ENCODE measurements at places on chromosomes 3 and 15.

GRCh38 chr3:59873576-59874230, 823.9 kb upstream of the CFAP20DC start:
- DNase-seq, result no peak

DNA sequence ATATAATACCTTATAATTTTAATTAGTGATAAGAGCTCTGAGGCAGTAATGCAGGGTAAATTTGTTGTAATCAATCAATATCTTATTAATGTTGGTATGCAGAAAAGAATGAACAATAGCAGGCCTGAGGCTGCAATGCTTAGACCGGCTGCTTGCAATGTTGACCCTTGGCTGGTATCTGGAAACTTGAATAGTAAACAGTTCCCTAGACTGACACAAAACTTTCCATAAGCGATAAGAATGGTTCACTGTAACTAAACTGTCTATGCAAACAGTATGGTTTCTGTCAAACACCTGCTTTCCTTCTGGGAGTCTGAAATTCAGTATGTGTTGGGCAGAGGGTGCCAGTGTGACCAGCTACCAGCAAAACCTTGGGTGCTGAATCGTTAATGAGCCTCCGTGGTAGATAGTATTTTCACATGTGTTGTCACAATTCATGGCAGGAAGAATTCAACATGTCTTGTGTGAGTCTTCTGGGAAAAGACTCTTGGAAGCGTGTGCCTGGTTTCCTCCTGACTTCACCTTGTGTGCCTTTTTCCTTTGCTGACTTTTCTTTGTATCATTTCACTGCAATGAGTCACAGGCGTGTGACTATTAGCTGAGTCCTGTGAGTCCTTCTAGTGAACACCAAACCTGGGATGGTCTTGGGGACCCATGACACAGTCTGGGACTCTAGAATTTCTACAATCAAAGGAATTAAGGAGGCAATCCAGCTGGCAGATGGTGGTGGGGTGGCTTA, 30.7 kb upstream of the CLRN1 start:
- no peak for DNase-seq

DNA sequence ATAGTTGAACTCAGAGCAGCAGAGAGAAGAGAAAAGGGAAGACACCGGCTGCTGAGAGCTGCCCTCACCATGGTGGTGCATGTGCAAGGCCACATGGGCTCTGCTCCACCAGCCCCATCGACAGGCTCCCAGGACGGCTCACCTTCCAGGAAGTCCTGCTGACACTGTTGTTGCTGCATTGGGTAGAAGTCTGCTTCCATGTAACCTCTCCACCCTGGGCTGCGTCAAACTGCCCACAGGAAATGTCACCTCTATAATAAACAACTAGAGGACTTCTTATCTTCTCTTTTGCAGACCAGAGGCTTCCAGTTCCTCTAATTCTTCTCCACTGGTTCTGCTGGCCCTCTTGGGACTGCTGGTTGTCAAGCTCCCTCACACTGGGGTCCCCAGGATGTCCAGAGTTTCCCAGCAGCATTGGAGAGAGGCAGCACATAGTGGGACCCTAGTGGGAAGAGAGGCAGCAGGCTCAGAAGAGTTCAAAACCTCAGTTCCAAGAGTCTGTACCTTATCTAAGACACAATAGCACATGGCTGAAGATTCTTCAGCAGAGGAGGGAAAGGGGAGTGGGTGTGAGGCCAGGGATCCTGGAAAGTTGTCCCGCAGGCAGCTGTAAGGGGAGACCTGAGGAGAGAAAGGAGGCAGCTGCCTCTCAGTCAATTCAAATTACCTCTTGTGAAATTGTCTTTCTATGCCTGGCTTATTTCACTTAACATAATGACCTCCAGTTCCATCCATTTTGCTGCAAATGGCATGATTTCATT, 5.8 kb upstream of the CCR3 start:
- no peak for DNase-seq

DNA sequence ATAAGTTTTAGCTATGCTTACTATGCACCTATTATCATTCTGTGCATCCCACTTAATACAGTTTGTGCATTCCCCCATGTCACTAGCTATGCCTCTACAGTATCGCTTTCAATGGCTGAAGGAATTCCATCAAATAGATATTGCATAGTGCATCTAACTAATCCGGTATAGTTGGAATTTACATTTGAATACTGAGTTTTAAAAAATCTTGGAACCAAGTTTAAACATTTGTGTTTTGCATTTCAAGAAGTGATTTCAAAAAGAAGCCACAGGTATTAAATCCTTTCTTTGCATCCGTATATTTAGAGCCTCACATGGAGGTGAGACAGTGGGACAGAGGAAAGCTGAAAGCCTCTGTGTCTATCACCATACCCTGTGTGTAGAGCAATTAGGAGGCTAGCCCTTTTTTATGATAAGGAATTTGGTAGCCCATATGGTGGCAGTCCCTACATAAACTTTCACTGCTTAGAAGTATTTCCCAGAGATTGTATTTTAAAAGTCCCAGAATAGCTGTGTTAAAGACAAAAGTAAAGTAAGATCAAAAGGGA, 960.2 kb upstream of the CFAP20DC start:
- no peak for DNase-seq

DNA sequence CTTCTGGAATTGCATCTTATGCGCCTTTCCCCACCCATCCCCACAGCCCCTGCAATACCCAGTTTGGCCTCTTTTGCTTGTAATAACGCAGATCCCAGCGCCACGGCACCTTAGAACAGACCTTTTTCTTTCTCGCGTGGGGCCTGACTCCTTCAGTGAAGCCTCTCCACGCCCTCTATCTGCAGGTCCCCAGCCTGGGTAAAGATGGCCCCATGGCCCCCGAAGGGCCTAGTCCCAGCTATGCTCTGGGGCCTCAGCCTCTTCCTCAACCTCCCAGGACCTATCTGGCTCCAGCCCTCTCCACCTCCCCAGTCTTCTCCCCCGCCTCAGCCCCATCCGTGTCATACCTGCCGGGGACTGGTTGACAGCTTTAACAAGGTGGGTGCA, 594 bp downstream of the CRELD1 start:
- DNase-seq, result no peak

DNA sequence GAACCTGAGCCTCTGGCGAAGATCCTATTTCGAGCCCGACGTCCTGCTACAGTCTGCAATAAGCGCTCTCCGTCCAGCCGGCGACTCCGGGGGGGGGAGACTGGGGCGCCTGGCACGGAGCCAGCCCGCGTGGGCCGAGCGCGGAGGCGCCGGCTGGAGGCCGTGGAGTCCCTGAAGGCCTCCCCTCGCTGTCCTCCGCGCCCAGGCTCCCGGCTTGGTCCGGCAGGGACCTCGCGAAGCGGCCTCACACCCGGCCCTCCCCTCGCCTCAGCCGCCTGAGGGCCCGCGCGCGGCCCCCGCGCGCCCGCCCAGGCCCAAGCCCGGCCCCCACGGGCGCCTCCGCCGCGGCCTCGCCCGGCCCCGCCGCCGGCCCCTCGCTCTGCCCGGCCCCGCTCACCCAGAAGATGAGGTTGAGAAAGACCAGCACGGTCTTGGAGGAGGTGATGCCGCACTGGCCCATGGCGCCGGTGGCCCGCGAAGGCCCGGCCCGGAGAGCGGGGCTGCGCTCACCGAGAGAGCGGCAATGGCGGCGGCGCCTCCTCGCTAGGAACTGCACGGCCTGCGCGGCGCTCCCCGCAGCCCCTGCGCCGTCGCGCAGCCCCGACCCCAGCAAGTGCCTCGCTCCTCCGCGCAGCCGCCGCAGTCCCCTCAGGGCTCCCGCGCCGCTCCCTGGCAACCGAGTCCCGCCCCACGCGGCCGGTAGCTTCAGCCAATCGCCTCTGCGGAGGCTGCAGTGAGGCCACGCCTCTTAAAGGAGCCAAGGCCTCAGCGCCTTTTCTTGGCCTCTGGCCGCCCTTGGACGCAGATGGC, at the start of gene TSPAN3:
TSS of gene TSPAN3 (minus strand) at position 615 of the 810 bp plus-strand sequence. CDS start at position 460, 155 bp downstream.
- DNase-seq, result peak; percentile 87

GRCh38 chr3:37833302-37834186, 28.1 kb upstream of the CTDSPL start:
- no peak for DNase-seq

DNA sequence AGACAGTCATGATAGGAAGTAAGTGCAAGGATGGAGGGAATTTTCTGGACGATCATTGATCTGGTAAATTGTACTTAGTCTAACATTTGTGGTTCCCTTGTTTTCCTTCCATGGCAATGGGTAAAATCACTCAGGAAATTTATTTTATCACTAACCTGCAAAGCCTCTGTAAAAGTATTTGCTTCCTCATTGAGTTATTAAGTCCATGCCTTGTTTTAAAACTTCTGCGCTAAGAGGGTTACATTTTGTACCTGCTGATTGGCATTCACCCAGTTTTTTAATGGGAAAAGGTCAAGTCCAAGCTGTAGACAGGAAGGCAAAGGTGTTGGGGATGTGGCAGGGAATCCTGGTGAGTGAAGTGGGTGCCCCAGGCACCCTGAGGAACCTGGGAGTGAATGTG, 146.2 kb upstream of the NR2F2 start:
- no peak for DNase-seq

DNA sequence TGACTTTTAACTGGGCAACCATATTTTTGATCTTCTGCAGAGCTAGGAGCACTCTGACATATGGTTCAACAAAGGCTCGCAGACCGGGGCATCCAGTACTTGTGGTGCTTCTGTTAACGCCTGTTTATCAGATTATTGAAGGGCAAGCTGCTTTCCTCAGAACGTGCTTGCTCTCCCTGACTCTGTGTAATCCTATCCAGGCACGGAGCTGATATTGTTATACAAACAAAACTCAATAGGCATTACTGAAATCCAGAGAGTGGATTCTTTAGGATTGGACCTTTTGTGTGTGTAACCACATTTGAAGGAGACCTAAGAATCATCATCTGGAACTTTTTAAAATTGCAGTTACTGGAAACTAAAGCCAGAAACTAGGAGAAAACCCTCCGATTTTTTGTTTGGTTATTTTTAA, 246.5 kb downstream of the PTPRG start:
- DNase-seq, result no peak

- no peak for DNase-seq
Measured at GRCh38 chr3:134028486-134029255, 1.1 kb downstream of the SLCO2A1 start.

- no peak for DNase-seq
Measured at GRCh38 chr3:184448321-184449160, 68.7 kb downstream of the CHRD start.

GRCh38 chr3:69699183-69699582, 40.1 kb upstream of the MITF start:
- no peak for DNase-seq

DNA sequence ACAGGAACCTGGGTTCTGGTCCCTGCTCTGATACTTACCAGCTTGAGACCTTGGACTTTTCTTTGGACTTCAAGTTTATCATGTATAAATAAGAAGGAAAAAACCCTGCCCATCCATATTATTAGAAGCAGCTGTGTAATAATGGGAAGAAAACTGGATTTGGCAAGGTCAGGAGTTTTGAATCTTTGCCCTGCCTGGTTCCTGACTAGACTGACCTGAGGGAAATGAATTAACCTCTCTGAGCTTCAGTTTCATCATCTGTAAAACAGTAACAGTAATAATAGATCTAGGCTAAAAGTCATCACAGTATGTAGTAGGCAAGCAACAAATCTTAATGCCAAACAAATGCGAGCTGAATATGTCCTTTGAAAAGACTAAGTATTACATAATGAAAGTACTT, 68.8 kb downstream of the FSIP1 start:
- no peak for DNase-seq

DNA sequence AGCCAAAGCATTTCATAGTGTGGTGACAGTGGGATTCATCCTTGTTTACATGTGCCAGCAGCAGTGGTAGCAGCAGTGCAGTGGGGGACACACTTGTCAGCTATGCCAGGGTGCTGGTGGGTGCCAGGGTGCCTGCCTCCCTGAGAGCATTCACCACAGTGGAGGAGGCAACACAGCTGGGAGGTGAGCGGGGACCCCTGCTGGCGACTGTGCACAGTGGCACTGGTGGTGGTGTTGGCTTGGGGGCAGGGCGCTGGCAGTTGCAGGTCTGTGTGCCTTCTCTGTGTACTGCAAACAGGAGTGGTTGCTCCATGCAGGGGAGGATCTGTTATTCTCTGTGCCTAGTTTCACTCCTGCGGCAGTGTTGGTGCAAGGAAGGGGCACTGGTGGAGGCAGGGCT, 41.2 kb downstream of the CEP63 start:
- DNase-seq, result no peak

GRCh38 chr3:134029256-134029733, 430 bp downstream of the SLCO2A1 start:
- DNase-seq, result peak; percentile 25

GRCh38 chr3:130963444-130963843, 63.2 kb downstream of the ASTE1 start:
- no peak for DNase-seq

- no peak for DNase-seq
Measured at GRCh38 chr3:42717306-42717705, 14.7 kb upstream of the HHATL start.

DNA sequence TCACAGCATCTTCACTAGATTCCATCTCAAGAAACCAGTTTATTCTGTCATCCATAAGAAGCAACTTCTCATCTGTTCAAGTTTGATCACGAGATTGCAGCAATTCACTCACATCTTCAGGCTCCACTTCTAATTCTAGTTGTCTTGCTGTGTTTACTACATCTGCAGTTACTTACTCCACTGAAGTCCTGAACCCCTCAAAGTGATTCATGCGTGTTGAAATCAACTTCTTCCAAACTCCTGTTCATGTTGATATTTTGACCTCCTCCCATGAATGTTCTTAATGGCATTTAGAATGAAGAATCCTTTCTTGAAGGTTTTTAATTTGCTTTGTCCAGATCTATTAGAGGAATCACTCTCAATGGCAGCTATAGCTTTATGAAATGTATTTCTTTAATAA, 287.6 kb upstream of the TBL1XR1 start:
- DNase-seq, result no peak

- no peak for DNase-seq
Measured at GRCh38 chr3:158453865-158454264, 117.1 kb upstream of the MLF1 start.

- DNase-seq, result no peak
Measured at GRCh38 chr15:31586841-31587240, 260.2 kb downstream of the KLF13 start.

- no peak for DNase-seq
Measured at GRCh38 chr3:198032039-198032936, 72.3 kb downstream of the LMLN start.

DNA sequence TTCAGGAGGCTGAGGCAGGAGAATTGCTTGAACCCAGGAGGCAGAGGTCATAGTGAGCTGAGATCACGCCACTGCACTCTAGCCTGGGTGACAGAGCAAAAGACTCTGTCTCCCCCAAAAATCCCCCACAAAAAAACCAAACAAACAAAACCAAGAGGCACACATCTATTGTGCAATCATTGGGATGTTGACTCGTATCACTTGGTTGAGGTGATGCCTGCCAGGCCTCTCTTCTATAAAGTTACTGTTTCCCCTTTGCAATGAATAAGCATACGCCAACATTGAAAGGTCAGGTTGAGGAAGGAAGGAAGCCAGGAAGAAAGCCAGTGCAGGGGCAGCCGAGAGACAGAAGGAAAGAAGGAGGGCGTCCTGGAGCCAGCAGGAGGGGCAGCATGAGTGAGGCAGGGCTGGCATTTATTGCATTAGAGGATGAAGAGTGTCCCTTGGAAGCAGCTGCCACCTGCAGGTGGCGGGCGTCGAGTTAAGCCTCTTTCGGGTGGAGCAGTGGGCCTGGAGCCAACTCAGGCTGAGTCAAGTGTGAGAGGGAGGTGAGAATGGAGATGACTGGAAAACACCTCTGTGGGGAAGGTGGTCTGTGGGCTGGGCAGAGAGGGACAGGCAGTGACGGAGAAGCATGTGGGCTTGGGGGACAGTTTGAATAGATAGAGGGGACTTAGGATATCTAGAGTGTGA, 8.3 kb upstream of the CSPG4 start:
- no peak for DNase-seq

- no peak for DNase-seq
Measured at GRCh38 chr3:171873580-171873979, 30.4 kb downstream of the TMEM212 start.

Data from GM12891 (cell line).